ENCODE measurements at places on chromosomes 16 and 17.

DNA sequence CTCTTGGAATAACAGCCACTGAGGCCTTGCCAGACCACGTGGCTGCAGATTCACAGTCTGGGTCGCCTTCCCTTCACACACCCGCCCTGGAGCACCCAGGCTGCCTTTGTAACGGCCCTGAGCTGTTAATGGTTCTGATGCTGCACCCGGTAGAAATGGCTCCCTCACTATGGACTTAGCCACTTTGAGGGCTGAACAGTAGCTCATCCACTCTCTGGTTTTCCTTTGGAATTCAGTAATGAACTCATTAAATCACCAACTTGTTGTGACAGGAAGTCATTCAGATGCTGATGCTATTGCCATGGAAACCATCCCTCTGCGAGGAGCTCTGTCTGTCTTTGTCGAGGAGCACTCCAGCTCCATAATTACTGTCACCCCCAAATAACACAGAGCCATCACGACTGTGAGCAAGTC, 59.2 kb downstream of the CDK5R1 start:
- no peak for ATAC-seq

DNA sequence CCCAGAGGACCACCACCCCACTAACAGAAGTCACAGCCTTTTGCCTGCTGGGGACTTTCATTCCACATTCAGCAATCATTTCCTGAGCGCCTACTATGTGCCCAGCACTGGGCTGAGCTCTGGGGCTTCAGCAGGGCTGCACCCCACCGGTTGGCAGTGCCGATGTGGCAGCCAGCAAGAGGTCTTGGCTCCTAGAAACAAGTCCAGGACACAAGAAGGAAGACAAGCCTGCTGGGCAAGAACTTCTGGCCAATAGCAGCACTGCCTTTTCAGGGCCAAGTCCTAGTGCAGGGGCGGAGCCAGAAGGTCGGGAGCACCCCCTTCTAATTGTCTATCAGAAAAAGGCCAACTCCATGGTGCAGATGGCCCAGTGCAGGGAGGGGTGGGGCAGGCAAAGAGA, 13.0 kb upstream of the HOXB9 start:
- ATAC-seq = no peak

DNA sequence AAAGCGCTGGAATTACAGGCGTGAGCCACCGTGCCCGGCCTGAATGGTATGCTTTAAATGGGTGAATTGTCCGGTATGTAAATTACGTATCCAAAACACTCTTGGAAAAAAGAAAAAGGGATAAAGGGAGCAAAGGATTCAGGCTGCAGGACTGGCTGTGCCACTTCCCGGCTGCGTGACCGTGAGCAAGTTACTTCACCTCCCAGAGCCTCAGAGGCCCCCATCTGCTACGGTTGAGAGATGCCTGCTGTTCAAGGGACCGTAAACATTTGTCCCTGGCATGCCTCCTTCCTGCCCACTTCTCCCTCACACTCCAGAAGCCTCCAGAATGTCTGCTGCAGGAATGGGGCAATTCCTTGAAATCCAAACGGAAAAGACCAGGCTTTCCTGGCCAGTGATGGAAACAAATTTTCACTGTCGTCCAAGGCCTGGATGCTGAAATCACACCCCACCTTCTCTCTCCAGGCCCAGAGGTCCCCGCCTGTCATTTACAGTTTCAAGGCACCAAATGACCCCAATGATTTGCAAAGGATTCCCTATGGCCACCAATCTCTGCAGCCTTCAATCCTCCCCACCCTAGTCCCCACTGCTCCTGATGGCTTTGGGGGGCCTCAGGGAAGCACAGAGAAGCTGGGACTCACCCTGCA, 22.9 kb upstream of the LITAF start:
- ATAC-seq = no peak

DNA sequence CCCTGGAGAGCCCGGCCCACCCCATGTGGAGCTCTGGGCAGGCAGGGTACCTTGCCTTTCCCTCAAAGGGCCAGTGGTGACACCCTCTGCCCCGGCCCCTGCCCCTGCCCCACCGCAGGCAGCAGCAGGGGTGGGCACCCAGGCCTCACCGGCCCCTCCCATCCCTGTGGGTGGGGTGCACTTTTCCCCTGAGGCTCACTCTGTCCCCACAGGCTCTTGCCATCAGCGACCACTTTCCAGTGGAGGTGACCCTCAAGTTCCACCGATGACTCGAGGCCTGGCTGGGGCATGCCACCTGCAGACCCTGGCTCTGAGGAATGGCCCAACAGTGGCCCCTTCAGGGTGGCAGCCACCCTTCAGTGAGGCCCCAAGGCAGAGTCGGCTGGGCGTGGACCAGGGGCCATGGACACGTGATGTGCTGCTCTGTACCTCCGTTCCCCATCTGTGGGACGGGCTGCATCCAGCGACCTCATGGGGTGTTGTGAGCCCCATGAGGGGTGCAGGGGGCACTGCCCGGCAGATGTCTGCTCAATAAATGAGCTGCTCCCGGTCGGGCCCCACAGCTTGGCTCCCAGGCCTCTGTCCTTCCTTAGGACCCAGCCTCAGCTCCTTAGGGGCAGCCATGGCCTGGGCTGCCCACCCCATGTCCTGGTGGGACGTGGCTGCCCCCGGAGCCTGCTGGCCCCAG, 2.0 kb downstream of the DNASE1L2 start:
- ATAC-seq = no peak

DNA sequence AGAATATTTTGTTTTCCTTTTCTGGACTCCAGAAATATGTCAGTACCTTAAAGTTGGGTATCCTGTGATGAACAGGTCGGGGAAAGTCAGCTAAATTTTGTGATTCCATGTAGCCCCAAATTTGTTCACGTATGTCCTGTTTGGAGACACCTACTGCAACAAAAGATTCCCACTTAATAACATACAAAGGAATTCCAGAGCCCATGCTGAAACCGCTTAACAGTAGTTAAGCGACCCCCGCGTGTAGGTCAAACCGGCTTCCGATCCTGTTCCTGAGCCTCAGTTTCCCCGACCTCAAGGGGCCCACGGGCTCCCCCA, 477 bp downstream of the MTHFSD start:
- no peak for ATAC-seq
